ENCODE measurements at places on chromosomes 16 and 17.
A peak's percentile ranks its signal among the peaks of the same experiment; 100 is the strongest.

- DNase-seq: no peak
These were observed 10.2 kb upstream of the CLEC18B start for GRCh38 chr16:74431516-74431915.

- no peak for DNase-seq
These were observed 1.9 kb downstream of the NXPH3 start for GRCh38 chr17:49577650-49577934.

DNA sequence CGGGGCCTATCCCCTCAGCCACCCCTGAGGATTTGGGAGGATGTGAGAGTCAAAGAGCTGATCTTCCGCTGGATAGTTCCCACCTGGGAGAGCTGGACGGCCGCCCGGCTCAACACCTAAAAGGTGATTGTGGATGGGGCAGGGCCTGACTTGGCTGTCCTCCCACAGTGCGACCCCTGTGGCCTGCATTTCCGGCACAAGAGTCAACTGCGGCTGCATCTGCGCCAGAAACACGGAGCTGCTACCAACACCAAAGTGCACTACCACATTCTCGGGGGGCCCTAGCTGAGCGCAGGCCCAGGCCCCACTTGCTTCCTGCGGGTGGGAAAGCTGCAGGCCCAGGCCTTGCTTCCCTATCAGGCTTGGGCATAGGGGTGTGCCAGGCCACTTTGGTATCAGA, 4.5 kb downstream of the BCL6B start:
- no peak for DNase-seq

DNA sequence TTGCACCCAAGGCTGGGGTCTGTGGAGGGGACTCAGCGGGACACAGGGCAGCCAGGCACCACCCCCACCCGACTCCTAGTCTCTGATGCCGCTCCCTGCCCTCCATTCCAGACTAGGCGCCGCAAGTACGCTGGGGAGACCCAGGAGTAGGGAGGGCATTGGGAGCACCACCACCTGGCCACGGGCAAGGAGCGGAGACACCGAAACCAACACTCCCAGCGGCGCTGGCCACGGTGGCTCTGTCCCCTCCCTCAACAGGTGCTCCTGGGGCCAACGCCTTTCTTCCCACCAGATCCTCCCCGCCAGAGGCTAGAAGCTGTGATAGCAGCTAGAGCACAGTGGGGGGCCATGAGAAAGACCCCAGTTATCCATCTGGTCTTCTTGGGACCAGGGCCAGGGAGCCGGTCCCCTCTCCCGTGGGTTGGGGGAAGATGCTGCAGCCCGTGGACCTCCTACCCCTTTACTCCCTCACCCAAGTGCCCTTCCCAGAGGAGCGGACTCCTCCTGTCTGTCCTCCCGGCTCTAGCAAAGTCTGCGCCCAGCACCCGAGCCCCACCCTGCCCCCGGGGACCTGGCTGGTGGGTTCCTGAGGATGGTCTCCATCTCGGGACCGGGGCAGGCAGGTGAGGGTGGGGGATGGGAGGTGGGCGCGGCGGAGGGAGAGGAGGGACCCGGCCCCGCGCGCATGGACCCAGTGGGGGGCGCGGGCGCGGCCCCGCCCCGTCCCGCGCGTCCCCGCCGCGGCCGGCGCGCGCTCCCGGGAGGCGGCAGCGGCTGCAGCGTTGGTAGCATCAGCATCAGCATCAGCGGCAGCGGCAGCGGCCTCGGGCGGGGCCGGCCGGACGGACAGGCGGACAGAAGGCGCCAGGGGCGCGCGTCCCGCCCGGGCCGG, at the start of gene SYNGR3:
TSS of gene SYNGR3 (plus strand) at position 762 of the 892 bp plus-strand sequence. CDS start 133 bp downstream, outside the sequence.
- no peak for DNase-seq

DNA sequence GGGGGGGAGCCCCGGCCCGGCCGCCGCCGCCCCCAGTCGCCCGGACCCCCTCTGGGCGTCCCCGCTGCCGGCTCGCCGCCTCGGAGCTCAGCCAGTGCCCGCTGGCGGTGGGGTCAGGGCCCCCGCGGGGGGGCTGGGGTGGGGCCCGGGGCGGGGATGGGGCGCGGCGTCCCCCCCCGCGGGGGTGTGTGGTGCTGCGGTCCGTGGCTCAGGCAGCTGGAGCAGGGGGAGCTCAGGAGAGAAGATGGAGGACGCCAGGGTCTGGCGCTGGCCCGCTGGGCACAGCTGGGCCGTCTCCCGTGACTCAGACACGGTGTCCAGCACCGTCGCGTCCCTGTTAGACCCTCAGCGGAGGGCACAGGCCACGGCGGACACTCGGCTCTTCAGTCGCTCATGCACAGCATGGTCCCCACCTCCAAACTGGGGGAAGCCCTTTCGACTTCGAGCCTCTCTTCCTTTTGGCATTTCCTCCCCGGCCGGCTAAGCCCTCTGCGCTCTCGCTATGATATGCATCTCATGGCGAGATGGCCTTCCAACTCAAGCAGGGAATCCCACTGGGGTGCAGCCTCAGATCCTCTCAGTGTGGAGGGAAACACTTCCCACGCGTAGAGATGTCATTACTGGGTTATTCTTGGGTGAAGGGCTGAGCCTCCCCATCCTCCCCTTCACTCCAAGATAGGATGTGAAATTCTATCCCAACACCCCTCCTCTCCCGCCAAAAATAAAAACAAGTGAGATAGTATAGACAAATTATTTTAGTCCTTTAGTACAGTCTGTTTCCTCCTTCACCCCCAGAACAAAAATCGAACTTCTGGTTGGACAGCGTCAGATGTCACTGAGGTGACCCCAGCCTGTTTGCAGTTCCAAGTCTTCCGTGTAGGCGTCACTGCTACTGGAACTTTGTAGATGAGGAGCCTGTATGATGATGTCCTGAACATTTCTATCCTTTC, 522 bp upstream of the VEZF1 start:
- peak; percentile 80 for DNase-seq

- DNase-seq: no peak
These were observed 1.6 kb downstream of the EIF4A3 start for GRCh38 chr17:80145076-80146075.

GRCh38 chr17:81481073-81481799, 31.4 kb downstream of the ACTG1 start:
- no peak for DNase-seq

DNA sequence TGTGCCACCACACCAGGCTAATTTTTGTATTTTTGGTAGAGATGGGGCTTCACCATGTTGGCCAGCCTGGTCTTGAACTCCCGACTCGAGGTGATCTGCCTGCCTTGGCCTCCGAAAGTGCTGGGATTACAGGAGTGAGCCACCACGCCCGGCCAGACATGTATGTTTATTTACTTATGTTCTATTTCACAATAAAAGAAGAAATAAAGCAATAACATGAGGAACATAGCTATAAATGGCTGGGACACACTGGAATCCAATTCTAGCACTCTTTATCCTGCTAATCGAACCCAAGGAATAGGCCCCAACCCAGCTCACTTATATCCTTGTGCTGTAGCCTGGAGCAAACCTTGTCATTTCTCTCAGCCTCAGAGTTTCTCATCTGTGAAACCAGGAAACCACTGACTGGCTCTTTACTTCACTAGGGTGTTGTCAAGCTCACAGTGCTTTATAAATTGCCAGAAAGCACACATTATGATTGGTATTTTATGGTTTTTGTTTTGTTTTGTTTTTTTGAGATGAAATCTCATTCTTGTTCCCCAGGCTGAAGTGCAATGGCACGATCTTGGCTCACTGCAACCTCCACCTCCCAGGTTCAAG, 4.3 kb upstream of the ODAD4 start:
- no peak for DNase-seq

- DNase-seq: no peak
These were observed 1.3 kb downstream of the PSMD12 start for GRCh38 chr17:67364847-67365737.

GRCh38 chr17:67769231-67769630, 51.5 kb downstream of the NOL11 start:
- DNase-seq: no peak

GRCh38 chr16:78607465-78607864, 508.0 kb downstream of the WWOX start:
- peak; percentile 88 for DNase-seq

GRCh38 chr16:3946604-3947180, 66.2 kb upstream of the CREBBP start:
- no peak for DNase-seq

DNA sequence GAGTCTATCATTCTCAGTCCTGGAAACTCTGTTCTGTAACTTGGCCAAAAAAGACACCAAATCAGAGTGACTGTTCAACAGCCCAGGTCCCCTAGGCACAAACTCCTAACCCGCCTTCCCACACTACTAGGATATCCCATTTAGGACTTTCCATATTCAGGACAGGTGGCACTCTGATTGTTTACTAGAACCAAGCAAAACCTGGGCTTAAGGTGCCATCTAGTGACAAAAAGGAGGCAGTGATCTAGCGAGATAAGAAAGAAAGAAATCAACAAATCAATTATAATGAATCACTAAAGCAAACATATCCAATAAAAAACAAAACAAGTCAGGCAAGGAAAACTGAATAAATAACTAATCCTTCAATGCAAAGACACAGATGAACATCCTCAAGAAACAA, 203.9 kb downstream of the CEP112 start:
- peak; percentile 52 for DNase-seq

GRCh38 chr16:2038382-2039231, 9.0 kb downstream of the NTHL1 start:
- no peak for DNase-seq

- DNase-seq: peak; percentile 60
These were observed 107.1 kb upstream of the KCNJ16 start for GRCh38 chr17:69967910-69968411.

DNA sequence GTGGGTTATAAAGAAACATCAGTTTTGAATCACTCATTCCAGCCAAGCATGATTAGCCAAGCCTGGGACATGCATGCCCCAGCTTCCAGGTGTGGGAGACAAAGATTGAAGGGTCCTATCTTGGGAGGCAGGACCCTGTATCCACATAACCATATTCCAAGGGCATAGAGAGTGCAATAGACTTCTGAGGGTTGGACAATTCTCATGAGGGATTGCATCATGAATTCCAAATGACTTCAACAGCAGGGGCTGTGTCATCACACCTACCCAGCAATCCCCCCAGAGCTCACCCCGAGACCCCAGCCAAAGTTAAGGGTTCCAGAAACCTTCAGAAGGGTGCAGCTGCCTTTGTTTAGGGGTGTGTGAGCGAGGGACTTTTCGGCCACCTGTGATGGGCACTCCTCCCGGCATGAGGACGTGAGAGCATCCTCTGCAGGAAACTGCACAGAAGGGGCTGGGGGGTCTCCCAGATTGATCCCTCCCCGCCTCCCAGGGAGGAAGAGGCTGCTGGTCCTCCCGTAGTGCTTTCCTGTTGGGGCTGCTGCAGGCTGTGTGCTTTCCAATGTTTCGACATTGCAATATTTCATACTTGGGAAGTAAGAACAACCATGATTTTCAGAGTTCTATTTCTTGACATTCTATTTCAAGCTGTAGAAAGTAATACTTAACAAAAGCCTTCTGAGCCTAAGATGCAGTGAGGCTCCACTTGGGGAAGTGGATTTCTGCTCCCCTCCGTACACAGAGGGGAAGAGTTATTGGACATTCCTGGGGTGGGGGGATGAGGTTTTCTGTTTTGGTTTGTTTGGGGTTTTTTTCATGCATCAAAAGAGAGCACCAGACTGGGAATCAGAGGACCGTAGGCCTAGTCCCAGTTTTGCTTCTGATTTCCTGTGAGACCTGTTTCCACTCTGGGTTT, 13.3 kb upstream of the PITPNM3 start:
- DNase-seq: no peak

DNA sequence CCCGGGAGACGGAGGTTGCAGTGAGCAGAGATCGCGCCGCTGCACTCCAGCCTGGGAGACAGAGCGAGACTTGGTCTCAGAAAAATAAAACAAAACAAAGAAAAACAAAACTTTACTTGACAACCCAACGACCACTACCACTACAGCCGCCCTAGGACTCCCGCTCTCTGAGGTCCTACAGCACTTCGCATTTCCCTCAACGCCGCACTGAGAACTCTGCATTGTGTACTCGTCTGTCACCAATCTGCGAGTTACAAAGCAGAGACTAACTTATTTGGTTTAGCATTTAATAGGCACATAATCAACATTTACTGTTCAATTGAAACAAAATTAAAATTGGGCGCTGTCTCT, 479 bp upstream of the ZNF207 start:
- no peak for DNase-seq

- no peak for DNase-seq
These were observed 226.7 kb upstream of the HSBP1 start for GRCh38 chr16:83581082-83581481.

- peak; percentile 98 for DNase-seq
These were observed 410 bp upstream of the HOXB5 start for GRCh38 chr17:48593840-48594537.

DNA sequence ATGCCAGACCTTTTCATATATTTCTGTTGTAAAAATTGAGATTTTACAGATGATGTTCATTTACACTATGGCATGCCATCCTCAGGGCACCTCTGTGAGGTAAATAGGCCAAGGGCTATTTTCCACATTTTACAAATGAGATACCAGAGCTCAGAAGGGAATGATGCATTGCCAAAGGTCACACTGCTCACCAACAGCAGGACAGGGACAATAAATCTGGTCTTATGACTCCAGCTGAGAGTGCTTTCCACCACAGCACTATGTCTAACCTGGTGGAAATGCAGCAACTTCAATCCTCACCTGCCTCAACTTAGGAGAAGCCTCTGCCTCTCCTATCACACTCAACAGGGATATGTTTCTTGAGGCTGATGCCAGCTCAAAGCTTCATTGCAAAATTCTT, 40.6 kb downstream of the GRIN2A start:
- no peak for DNase-seq

DNA sequence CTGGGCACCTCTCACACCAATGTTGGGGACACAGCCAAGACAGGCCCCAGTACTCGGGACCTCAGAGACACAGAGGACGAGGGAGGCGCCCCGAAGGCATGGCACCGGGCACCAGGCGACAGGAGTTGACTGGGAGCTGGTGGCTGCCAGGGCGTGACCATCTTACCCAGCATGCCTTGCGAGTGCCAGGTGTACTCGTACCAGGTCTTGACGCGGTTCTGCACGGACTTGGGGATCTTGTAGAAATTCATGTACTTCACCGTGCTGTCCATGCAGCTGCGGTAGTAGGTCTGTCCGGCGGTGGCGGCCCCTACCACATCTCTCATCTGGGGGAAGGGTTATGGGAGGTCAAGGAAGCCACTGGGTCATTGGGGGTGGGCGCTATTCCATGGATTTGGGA, 67.3 kb downstream of the CNGB1 start:
- no peak for DNase-seq

DNA sequence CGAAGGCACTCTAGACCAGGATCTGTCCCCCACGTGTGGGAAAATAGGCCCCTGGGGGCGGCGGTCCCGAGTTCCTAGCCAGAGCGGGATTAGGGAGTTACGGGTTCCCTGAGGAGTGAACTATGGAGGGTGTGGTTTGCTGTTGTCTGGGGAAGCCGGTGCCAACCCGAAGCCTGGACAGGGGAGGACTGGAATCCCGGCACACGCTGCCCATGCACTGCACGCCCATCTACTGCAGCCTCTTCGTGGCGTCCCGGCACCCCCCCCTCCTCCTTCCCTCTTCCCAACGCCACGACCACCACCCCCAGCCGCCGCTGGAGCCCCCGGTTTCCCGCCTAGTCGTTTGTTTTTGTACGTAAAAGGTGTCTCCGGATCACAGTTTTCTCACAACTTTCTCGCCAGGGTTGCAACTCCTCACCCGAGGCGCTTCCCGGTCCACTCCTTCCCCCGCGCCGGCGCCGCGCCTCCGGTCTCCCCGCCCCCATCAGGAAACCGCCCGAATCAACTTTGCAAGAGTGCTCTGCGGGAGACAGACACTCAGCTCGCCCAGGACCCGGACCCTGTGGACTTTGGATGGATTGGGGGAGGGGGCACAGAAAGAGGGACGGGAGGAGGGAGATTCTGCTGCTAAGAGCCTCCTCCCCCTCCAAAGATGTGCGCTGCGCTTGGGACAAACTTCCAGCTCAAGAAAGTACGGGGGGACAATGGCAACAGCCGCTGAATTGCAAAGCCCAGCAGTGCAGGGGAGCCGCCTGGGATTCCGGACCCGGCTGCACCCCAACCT, 1.4 kb upstream of the LHX1 start:
- no peak for DNase-seq

Data from mesenchymal stem cell (in vitro differentiated cells and primary cell).